ENCODE measurements at places on chromosomes 1 and 21.

DNA sequence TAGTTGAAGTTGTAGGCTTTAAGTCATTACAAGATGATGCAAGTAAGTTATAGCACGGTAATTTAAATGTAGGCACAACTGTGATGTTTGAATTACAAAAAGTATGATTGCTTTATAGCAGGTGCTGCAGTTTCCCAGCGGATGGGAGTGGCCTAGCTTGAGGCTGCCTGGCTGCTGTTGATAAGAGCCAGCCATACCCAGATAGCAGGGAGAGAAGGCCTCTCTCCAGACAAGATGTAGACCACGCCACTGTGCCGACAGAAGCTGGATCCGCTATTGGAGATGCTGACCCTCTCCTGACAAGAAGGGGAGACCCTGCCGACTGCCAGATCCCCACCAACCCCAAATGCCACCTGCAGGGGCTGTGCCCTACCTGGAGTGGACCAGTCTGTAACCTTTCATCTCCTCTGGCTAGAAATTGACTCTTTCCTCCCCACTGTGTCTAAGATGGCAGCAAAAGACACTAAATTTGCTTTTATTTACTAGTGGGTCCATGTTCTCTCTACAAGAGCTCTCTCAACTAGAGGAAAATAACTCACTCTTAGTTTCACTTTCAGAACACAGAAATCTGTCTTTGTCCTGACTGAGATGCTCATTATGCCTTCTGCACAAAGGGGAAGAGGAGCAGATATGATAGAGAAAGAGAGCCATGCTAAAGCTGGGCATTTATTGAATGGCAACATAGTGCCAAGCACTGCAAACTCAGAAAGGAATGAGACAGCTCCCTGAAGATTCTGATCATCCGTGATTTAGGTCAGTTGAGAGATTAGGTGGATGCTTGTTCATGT, 127.9 kb downstream of the URB2 start:
- no peak for DNase-seq

- no peak for DNase-seq
Observed at GRCh38 chr1:43781574-43781973, 74.2 kb downstream of the ST3GAL3 start.

DNA sequence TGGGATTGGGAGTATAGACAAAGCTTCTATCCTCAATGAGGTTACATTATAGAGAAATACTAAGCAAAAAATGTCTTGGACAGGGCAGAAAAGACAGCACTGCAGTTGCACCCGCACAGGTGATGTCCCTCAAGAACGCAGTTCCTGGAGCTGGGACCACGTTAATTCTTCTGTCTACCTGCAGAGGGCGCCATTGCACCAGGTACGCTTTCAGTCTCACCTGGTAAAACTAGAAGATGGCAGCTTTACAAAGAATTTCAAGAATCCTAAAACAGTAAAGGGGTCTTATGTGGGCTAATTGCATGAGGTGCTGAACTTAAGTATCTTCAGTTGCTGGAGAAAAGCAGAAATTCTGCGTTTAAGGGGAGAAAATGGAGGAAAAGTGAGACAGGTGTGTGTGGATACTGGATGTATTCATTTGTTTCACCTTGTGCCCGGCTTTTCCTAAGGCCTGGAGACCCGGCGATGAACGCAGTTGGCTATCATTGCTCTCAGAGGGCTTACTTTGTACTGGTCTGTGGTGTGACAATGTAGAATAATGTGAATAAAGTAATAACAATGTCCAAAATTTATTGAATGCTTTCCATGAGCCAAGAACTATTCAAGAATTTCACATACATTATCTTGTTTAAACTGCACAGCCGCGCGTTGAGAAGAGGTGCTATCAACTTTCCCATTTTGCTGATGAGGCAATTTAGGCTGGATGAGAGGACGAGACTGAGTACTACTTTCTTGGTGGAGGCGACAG, 276.3 kb upstream of the GREM2 start:
- DNase-seq, result peak; percentile 11

GRCh38 chr1:67687649-67688048, 2.6 kb downstream of the GADD45A start:
- DNase-seq, result no peak

GRCh38 chr1:193685986-193686385, 499.6 kb upstream of the B3GALT2 start:
- DNase-seq, result no peak

GRCh38 chr21:38499296-38499695, 1.0 kb upstream of the ERG start:
- DNase-seq, result no peak

DNA sequence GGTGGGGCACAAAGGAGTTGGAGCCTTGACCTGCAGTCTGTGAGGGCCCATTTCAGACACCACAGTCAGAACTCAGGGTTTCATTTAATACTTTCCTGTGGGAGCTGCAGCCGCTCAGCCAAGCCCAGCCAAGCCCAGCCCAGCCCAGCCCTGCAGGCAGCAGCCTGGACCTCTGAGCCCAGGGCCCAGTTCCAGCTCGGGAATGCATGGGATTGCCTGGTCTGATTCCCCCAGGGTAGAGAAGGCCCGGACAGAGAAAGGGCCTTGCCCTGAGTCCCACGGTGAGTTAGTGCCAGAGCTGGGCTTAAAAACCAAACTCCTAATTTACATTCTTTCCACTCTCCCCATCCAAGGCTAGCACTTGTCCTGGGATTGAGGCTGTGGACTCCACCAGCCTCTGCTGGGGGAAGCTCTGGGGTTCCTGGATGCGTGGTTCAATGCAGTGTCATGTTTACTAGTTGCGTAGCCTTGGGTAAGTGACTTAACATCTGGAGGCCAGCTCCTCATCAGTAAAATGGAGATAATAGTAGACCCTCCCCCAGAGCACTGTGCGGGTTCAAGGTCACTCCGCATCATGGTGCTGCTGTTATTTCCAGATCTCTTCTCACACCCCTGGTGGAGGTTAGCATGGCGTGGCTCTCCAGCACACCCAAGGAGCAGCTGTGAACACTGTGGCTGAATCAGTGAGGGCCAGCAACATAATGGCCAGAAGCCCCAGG, 29.2 kb upstream of the PKP1 start:
- DNase-seq, result no peak

DNA sequence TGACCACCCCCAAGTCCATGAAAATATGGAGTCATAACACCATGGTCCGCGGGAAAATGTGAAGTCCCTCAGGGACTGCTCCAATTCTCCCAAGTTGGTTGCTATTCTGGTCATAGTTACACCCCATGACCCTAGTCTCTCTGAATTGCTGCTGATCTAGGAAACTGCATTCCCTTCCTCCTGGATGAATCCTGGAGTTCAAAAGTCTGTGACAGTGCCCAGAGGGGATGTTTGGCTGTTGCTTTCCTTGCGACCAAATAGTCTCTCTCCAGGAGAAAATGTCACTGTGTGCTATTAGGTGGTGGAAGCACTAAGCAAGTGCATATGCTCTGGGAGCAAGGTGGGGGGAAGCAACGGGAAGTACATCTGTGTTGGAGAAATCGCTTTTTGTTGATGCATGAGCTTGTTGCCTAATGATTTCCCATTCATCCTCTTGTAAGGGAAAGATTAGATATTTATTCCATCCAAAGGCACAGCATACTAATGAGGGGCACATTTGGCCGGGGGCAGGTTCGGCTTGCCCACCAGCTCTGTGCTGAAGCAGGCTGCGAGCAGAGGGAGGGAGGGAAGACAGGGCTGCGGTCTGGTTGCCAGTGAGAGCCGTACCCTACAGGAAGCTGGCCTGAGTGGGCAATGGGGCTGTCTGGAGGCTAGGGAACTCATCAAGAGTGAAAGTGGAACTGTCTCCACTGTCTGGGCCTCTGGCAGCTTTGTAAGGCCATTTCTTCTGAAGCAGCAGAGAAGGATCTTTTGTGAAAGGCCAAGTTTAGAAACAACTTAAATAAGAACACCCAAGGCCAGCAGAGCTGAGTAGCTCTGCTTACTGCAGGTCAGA, 27.2 kb downstream of the SYT6 start:
- DNase-seq, result no peak

DNA sequence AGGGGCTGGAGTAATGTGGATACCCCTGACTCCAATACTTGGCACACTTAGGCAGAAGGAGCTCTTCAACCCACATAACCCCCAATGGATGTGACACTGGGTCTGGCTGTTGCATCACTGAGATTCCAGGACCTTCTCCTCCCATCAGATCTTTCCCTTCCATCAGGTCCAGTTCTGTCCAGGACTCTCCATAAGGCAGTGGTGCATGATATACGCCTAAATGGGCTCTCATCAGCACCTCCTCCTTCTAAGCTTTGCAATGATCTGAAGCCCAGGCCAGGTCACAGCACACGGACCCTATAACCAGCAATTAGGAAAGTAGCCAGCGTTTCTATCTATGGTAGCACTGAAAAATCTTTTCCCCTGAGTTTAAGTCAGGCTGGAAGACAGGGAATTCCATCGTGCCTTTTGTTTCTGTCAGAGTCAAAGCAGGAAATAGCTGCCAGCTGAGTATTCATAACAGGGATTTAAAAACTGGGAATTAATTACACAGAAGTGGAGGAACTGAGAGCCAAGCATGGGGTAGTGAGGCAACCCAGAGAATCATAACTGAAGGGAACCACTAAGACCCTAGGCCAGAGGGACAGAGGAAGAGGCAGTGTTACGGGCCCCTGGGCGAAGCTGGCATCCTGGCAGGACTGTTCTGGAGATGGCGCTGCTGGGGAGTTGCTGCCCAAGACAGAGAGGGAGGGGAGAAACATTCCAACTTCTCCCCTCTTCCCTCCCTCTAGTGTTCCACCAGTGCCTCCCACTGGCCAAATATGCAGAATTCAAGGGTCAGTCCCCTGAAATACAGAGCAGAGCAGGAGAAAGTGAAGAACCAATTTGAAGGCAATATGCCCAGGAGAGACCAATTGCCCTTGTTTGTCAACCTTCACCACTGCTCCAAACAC, 37.5 kb upstream of the HOOK1 start:
- no peak for DNase-seq

DNA sequence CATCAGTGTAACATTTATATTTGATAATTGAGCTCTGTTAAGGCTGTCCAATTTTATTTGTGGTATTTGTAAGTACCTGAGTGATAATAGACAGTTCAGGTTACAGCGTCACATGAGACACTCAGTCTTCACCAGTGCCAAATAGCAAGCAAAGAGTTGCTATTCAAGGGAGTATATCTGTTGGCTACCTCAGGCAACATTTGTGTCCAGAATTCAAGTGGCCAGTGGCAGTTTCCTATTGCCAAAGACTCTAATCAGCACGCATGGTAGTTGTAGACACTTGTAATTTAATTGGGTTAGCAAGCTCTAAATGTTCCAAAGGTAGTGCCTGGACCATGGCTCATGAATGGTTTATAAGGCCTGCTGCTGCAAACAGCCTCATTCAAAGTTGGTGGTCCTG, 1524.3 kb upstream of the B3GALT2 start:
- DNase-seq, result no peak
